Stimulated activated CD4-positive, alpha-beta T cell treated with anti-CD3 and anti-CD28 coated beads, Interleukin-4, amount 100 ng/mL, for 1 hour (primary cell): ENCODE measurements at places on chromosomes 6 and 20.

- DNase-seq: no peak
Observed at GRCh38 chr6:168155821-168156741, 77.1 kb upstream of the FRMD1 start.

- no peak for DNase-seq
Observed at GRCh38 chr6:152625213-152625612, 11.9 kb downstream of the SYNE1 start.

DNA sequence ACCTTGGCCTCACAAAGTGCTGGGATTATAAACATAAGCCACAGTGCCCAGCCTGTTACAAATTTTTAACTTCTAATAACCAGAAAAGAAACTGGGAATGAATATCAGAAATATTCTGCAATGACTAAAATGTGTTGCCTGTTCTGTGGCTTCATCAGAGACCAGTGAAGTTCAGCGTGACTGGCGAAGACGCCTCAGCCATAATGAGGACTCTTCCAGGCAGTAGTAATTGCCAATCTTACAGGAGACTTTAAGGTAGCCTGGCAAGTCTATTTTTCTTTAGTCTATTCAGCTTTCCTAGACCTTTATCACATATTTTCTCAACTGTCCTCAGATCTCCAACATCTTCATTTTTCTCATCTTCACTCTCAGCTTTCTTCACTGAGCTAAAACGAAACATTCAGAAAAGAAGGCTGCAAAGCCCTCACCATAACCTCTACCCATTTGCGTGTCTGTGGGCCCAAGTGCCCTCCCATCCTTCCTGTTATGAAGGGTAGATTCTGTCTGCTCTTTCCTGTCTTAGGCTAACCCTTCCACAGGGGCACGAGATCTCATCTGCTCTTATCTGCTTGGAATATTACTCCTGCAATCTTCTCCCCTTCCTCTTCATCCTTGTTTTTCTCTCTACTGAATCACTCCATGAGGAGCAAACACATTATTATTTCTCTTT is 42.0 kb upstream of the OLIG3 start:
- no peak for DNase-seq

DNA sequence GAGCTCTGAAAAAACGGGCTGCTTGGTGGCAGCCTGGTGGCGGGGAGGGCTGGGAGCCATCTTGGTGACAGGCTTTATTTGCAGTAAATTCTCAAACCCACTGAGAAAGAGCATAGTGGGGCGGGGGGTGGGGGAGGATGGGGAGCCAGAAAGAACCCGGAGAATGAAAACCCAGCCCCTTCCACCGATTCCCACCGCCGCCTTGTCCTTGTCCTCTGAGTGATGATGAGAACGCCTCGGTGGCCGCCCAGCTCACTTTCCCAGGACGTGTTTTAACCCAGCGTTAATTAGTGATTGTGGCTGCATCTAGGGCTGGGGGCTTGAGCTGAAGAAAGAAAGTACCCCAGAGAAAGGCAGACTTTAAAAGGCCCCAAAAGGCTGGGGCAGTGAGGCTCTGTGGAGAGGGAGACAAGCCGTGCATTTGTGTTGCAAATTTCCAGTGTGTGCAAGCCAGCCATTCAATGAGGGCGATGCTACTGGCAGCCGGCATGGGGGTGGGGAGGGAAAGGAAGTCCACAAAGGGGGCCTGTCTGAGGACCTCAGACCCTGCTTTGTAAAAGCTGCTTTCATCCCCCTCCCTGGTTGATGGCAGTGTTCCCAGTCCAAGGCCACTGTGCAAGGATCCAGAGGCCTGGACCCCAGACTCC is 6.2 kb upstream of the GHRH start:
- no peak for DNase-seq

- peak; percentile 33 for DNase-seq
Observed at GRCh38 chr6:166955121-166955864, 1.1 kb downstream of the RNASET2 start.

DNA sequence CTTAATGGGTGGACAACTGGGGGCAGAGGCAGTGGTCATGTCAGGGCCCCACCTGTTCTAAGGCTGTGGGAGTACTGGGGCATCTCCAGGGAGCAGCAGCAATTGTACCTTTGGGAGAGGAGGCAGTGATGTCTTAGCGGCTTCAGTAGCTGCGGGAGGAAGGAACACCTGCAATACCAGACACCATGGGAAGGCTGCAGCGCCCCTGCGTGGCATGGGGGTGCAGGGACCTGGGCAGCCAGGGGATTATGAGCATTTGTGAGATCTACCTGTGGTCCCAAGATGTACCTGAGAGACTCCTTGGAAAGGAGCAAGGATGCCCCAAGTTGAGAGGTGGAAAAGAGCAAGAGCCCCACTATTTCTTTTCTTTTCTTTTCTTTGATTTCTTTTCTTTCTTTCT is 112.1 kb upstream of the GPR6 start:
- no peak for DNase-seq
